ENCODE measurements at places on chromosomes 11 and 22.

DNA sequence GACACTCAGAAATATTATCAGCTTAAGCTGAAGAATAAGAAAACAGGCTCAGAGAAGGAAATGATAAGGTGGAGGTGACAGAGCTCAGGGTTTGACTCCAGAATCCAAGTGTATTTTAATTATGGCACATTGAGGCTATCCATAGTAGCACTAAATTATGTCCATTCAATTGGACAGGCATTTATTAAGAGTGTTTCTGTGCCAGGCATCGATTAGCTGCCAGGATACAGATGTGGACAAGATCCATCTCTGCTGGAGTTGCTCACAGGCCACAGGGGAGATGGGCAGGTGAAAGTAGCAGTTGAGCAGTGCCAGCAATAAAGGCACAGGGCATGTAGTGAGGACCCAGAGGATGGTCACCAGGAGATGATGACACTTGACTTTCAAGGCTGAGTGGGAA is 592.5 kb downstream of the INSC start:
- DNase-seq, result no peak

DNA sequence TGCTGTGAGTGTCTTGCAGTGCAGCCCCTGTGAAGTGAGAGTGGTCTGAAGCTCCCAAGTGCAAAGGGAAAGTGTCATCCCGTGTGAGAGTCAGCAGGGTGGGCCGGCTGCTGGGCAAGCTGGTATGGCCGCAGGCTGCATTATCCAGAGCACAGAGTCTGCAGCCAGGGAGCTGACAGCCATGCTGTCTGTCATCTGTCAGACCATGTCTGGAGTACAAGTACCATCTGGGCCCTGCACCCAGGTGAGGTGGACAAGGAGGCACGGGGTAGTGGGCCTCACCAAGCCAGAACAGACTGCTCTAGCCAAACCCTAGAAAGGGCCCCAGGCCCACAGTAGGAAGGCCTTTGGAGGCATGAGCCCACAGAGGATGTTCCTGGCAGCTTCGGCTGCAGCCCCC is 20.2 kb downstream of the LMO1 start:
- DNase-seq, result no peak

GRCh38 chr11:61551634-61552033 is 29.2 kb downstream of the SYT7 start:
- DNase-seq, result no peak

- peak; percentile 48 for DNase-seq
These were observed 7.4 kb upstream of the GNAZ start for GRCh38 chr22:23062616-23063538.

DNA sequence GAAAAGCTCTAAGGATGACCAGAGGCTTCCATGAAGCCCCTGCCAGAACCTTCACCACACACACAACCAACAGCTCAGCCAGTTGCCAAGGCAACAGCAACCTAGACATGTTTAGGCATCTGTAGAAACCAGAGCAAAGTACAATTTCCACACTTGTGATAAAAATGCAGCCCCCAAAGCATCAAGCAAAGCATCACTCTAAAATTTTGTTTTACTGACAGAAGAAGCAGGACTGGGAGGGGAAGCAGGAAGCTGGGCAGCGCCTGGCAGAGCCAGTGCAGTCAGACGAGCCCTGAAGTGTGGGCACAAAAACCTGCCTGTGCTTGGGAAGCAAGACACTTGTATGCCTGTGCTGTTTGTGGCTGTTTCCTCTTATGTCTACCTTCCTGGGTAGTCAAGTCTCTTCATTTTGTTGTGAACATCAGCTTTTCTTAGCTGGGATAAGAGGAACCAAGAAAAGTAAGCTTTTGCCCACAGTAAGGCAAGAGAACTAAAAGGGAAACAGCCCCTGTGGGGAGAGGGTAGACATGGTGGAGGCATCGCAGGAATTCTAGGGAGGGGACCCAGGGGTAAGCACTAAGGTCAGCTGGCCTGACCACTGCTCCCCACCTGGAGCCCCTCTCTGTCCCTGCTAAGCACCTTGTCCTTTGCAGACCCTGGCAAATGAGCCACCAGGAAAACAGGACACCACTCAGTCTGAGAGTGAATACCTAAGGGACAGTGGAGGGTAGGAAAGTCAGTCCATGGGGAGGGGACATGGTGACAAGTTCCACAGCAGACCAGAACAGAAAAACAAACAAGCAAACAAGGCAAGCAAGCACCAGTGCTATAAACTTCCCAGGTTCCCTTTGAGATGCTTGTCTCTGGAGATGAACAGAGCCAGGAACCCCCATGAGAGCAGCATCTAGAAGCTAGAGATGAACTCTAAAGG is 13.4 kb downstream of the PACSIN2 start:
- DNase-seq, result no peak

GRCh38 chr11:116786966-116787365 is 857 bp downstream of the ZPR1 start:
- no peak for DNase-seq

- no peak for DNase-seq
These were observed 440.1 kb upstream of the DDI1 start for GRCh38 chr11:103596315-103596714.

- no peak for DNase-seq
These were observed 44.6 kb downstream of the MYO7A start for GRCh38 chr11:77172666-77172982.

All from tibial artery (tissue), 4 donors.